ENCODE measurements at places on chromosomes 6 and 20.

DNA sequence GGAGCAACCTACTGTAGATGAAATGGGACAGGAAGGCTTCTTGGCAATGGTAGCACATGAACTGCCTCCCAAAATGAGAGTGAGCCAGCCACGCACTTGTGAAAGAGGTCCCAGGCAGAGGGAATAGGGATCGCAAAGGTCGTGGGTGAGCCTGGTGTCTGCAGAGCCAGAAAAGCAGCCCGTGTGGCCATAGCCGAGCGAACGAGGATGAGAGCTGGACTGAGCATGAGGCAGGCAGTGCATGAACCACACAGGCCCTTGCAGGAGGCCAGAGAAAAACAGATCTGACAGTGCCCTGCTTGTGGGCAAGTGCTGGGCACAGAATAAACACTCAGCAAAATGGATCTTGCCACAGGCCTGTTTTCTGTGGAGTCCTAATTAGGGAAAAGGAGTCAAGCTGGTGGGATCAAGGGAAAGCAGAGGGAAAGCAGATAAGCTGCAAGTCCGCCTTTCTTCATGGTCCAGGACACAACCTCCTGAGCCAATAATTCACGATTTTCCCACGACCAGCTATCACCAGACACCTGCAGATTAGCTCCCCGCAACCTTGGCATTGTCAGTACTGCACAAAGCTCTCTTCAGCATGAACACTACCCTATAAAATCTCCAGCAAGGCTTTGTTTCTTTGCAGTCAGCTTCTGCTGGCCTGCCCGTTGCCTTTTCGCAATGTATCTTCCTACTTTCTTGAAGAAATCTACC is 44.0 kb downstream of the GCNT2 start:
- no peak for DNase-seq

- no peak for DNase-seq
Measured at GRCh38 chr6:127100510-127101140, 17.8 kb upstream of the RSPO3 start.

- DNase-seq: no peak
Measured at GRCh38 chr20:719816-720215, 44.2 kb upstream of the SCRT2 start.

- DNase-seq: no peak
Measured at GRCh38 chr6:38404355-38404754, 235.4 kb downstream of the BTBD9 start.

DNA sequence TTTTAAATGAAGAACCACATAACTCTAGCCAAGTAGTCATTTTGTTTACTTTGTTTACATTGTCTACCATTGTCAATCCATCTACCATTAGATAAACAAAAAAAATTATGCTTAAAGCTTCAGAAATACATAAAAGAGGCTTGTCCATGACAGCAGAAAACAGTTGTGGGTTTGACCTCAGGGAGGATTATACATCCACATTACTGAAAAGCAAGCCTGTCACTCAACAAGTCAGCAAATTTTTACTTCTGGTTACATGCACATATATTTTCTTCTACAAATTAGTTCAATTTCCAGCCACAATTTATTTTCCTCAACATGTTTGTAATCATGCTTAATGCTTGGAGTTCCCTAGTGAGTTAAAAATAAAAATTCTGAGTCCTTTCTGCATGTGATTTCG is 713.3 kb downstream of the COL12A1 start:
- DNase-seq: no peak

DNA sequence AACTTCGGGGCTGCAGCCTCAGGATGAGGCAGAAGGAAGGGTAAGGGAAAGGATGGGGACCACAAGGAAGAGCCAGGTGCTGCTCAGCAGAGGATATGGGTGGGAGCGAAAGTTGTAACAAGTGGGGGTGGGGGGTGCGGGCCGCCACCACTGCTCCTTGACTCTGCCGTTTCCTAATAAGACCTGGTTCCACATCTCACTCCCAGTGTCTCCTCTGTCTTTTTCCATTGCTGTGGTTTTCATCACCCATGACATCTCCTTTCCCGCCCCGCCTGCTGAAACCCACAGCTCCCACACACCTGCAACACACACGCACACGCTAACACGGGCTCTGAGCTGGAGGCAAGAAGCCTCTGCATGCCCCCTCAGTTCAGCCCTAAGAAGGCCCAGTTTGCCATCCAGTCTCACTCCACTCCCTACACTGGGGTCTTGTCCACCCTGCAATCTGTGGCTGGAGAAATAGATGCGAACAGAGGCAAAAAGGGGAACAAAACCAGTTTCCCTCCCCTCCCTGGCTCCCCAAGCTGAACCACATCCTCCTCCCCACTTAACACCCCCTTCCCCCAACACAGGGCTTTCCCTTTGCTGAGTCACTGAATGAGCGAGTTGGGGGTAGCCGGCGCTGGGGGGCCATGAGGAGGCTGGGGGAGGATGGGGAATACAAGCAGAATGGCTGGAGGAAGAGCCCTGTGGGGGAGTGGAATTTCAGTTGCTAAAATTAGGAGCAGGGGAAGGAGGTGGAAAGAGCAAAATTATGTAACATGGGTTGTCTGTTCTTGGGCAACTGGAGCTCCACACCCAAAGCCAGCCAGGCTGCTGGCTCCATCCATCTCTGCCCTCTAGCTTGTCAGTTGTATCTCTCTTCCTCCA is 11.5 kb downstream of the NFKBIL1 start:
- no peak for DNase-seq

GRCh38 chr6:14001329-14002012 is 76.7 kb downstream of the RNF182 start:
- DNase-seq: no peak

- DNase-seq: no peak
Measured at GRCh38 chr20:10898552-10898951, 224.8 kb upstream of the JAG1 start.

DNA sequence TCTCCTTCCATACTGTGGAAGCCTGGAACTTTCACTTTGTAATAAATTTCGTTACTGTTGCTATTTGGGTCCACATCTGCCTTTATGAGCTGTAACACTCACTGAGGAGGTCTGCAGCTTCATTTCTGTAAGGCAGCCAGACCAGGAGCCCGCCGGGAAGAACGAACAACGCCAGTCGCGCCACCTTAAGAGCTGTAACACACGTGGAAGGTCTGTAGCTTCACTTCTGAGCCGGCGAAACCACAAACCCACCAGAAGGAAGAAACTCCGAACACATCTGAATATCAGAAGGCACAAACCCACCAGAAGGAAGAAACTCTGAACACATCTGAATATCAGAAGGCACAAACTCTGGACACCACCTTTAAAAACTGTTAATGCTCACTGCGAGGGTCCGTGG is 589.9 kb upstream of the SLC35B3 start:
- no peak for DNase-seq

DNA sequence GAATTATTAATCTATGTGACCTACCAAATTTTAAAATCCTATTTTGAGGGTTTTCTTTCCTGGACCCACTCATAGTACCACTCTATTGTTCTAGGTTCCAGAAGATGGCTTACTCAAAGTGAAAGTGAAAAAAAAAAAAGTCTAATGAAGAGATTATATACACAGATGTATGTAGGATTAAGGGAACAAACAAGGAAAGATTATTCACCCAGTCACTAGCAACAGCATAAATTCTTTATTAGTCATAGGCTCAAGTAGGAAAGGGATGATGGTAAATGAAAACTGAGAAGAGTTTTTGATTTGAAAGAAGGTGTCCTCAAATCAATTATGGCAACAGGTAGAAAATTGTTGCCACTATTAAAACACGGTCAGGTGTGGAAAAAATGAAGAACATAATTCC is 923.7 kb downstream of the TBC1D32 start:
- no peak for DNase-seq

- no peak for DNase-seq
Measured at GRCh38 chr6:42315991-42316970, 98.6 kb upstream of the MRPS10 start.

DNA sequence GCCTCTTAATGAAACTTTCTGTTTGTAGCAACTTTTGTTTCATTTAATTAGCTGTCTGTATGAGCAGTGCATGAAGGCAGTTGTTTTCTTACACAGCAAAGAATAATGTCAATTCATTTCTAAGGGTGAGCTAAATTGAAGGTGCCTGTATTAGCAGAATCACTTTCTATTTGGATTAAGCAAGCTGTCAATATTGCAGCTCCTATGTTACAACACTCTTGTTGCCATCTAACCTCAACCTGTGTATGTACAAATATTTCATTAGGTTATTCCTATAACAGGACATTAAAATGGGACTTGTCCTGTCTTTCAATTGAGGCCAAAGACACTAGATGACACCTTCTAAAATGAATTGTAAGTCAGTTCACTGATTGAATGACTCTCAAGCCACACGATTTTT is 647.5 kb downstream of the UTRN start:
- DNase-seq: no peak

- no peak for DNase-seq
Measured at GRCh38 chr6:53014744-53015143, 19.7 kb upstream of the GSTA4 start.

DNA sequence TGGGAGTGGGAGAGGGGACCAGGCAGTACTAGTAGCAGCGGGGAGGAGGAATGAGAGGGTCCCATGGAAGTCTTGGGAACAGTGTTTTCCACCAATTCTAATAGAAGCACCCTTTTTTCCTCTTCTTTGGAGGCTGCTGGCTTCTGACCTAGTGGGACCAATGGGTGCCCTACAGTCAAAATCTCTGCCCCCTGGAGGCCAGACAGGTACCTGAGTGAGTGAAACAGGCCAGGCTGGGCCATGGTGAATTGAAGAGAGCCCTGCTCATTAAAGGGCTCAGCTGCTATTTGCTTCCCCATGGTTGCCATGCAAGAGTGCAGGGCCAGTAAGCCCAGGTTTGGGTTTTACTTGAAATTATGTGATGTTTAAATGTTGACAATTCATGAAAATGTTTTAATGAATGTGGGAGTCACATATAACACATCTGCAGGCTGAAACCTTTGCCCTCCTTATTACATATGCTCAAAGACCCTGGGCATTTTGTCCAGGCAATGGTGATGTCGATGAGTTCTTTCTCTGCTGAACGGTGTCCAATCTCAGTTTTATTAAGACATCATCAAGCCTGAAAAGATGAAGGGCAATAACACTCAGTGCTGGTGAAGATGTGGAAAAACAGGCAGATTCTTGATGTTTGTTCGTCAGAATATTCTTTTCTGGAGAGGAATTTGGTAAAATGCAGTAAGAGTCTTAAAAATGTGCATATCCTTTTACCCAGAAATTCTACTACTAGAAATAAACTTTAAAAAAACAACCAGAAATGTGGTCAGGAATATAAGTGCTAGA is 42.3 kb upstream of the OCSTAMP start:
- DNase-seq: no peak

- no peak for DNase-seq
Measured at GRCh38 chr20:23925789-23926525, 46.4 kb upstream of the CST5 start.

- no peak for DNase-seq
Measured at GRCh38 chr6:118501765-118502164, 46.3 kb upstream of the PLN start.

DNA sequence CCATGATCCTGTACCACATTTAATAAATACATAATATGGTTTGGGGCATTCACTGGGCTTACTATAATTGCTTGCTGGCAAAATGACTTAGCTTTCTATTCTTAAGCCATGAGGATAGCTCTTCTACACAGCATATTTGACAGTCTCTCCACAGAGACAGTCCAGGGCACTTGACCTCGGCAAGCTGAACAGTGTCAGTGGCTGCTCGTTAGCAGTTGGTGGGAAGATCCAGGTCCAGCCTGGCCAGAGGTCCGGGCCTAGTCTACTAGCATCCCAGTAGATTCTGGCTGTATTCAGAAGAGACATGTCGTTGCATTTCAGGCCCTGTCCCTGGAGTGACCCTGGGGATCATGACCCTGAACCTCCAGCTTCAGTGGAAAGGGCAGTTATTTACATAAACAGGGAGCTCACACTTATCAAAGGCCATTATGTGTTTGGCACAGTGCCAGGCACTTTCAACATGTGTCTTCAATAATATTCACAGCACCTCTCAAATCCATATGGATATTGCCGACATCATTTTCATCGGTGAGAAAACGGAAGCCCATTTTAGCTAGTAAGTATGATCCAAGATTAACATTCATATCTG is 139.0 kb downstream of the IMPG1 start:
- no peak for DNase-seq

- no peak for DNase-seq
Measured at GRCh38 chr6:104784884-104785283, 74.8 kb downstream of the HACE1 start.

DNA sequence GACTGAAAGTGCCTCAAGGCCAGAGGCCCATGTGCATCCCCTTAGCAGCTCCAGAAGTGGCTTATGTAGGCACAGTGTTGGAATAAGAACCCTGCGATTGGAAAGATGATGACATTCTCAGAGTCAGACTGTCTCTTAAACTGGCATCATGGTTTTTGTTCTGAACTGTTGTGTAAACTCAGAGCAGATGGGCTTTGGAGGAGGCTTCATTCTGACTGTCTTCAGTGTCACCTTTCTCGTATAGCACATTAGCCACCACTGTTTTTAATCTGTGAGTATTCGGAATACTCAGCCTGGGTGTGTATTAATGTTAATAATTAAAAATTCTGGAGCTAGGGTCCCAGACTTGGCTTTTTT is 140.9 kb downstream of the JARID2 start:
- no peak for DNase-seq

- no peak for DNase-seq
Measured at GRCh38 chr6:148432462-148433195, 90.0 kb downstream of the SASH1 start.

DNA sequence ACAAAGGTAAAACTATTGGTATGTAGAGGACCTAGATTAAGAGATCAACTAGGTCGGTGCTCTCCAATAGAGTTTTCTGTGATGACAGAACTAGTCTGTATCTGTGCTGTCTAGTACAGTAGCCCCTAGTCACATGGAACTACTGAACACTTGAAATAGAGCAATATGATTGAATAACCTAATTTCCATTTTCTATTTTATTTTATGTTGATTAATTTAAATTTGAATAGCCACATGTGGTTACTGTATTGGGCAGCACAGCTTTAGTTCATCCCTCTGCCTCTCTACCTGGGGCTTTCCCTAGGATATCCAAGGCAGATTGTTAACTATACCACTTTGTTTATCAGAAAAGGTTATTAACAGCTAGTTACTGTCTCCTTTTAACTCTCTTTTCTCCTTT is 27.0 kb downstream of the FILIP1 start:
- DNase-seq: no peak

GRCh38 chr6:136983687-136984086 is 61.1 kb downstream of the IL20RA start:
- no peak for DNase-seq

DNA sequence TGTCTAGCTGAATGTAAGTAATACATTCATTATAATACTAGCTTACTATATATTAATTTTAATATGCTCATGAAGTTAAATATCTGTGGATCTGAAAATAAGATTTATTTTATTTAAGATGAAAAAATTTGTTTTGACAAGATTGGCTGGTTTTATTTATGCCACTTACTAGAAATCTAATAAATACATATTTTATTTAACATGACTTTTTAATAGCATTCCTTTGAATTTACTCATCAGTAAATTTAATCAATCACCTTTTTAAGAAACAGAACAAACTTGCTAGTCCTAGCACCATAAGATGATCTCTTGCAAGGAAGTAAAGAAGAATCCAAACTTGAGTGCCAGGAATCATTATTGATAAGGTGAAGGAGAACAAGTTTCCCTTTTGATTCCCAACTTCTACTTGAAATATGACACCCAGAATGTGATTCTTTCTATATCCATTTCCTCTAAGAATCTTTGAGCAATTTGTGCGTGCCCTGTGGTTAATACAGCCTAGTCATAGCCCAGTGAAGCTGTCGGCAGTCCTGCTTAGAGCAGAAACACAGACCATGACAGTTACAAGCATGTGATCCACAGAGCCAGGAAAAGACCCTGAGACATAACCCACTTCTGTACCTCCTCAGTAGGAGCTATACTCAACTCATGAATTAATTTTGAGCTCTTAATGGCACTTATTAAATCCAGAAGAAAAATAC is 282.3 kb upstream of the QKI start:
- DNase-seq: no peak

GRCh38 chr6:18507561-18507960 is 120.4 kb downstream of the RNF144B start:
- no peak for DNase-seq

All from stimulated activated CD8-positive, alpha-beta memory T cell treated with anti-CD3 and anti-CD28 coated beads, Interleukin-4, amount 100 ng/mL, for 1 hour (primary cell).